ENCODE measurements at places on chromosomes 11 and 22.

DNA sequence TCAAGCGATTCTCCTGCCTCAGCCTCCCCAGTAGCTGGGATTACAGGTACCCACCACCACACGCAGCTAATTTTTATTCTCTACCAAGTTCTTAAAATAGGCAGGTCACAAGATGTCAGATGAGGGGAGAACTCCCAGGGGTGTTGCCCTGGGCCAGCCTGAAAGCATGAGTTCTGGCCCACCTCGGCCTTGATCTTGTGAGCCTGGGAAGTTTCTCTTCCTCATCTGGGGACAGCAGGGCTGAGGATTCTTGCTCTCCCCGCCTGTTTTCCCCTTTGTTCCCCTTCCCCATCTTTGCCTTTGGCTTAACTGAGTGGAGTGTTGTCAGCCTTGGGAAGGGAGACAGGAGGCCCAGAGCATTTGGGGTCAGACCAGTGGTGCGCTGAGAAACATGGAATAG lies 3.5 kb downstream of the PDXP start:
- DNase-seq, result no peak

DNA sequence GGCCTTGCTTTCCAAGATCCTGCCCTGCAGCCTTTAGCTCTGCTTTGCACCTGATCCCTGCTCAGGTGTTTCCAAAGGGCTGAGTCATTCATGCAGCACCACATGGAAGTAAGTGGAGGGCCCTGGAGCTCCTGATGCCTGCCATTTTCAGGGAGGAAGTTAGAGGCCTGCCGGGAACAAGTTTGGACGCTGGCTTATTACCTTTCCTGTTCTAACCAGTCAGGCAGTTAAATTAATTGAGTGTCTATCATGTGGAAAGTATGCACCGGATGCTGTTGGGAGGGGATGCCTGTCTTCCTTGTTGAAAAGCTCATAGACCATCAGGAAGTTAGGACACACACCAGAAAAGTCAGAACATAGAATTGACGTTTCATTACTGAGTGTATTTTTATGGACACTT lies 73.7 kb upstream of the PLET1 start:
- no peak for DNase-seq

DNA sequence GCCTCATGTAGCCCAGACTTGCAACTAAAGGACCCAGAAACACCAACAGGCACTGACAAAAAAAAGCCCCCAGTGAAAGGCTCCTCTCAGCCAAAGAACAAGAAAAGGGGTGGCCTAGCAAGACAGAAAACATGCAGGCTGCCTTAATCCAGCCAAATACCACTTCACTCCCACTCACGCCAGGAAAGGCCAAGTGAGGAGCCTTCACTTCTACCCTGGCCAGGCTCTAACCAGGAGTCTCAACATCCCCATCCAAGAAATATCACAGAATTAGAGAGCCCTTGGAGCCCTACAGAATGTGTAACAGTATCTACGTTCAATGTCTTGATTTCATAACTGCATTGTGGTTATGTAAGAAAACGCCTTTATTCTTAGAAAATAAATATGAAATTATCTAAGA lies 149.0 kb downstream of the APOL5 start:
- DNase-seq, result no peak

GRCh38 chr11:124643605-124644425 lies 21.2 kb downstream of the TBRG1 start:
- DNase-seq, result peak; percentile 49

GRCh38 chr22:40462195-40462984 lies 92.0 kb downstream of the SGSM3 start:
- DNase-seq, result no peak

GRCh38 chr11:19187833-19188258 lies 13.9 kb downstream of the CSRP3 start:
- no peak for DNase-seq

DNA sequence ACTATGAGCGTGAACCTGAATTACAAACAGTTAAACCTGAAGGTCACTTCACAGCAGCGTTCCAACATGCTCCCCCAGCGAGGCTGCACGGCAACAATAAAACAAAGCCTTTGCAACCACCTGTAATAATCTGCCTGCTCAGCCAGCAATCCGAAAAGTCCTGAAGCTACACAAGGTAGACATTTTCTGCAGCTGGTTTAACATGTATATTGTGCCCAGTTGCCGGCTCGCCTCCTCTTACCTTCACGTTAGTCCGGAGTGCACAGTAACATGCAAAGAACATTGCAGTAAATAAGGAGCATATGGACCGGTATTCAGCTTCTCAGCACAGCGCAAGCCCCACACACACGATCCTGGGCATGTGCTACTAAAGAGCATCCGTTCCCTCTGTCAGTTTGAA lies 704.3 kb downstream of the DLG2 start:
- DNase-seq, result no peak

- no peak for DNase-seq
Measured at GRCh38 chr22:37982938-37983859, 1.2 kb downstream of the SOX10 start.

GRCh38 chr11:122703541-122704272 lies 48.2 kb downstream of the UBASH3B start:
- no peak for DNase-seq

DNA sequence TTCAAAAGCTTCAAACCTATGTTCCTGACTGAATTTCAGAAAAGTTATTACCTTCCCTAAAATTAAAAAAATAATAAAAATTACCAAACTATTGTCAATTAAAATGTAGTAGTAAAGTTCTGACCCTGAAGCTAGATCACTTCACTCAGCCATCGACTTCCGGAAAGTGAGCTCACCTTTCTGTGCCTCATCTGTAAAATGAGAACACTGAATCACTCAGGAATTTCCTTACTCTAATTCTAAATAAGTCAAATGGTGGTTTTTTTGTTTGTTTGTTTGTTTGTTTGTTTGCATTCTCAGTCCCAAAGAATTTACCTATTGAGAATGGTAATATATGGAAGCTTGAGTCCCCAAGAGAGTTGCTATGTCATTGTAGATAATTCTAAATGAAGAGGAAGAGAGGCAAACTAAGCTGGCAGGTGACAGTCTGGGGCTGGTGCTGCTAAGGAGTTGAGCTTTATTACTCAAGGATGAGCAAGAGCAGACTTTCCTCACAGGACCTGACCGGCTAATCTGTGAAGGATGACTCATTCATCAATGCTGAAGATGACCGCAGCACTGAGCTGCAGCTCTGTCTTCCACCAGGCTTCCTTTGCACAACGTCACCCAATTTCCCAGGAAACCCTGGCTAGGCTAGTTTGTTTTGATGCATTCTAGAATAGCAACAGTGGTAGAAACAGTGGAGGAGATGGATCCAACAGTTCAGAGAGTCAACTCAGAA lies 248.8 kb downstream of the RAB38 start:
- no peak for DNase-seq

- DNase-seq, result no peak
Measured at GRCh38 chr11:126282361-126282735, 545 bp upstream of the TIRAP start.

DNA sequence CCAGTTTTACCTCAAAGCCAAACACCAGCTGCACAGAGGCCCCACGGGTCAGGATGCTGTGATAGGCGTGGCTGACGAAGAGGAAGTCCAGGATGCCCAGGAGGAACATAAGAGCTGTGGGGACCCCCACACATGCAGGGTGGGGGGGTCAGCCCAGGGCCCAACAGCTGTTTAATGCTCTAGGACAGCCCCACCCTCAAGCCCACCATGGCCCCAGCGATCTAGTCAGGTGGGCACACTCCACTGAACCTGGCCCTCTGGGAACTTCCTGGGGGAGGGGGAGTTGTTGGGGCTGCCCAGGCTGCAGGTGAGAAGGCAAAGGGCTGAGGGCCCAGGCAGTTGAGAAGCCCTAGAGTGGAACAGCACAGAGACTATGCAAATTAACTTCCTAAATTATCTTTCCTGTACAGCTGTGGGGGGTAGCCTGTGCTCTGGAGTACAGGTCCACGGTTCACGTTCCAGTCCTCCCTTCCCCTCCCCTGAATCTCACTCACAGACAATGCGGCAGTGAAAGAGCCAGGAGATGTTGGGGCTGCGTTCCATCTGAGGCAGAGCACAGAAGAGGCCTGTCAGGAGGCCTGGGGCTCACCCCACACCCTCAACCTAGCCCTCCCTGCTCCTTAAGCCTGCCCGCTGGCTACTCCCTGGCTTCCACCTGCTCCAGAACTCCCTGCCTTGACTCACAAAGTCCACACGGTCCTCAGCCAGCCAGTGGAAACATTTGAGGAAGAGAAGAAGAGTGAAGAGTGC lies 1.9 kb downstream of the SYVN1 start:
- no peak for DNase-seq

DNA sequence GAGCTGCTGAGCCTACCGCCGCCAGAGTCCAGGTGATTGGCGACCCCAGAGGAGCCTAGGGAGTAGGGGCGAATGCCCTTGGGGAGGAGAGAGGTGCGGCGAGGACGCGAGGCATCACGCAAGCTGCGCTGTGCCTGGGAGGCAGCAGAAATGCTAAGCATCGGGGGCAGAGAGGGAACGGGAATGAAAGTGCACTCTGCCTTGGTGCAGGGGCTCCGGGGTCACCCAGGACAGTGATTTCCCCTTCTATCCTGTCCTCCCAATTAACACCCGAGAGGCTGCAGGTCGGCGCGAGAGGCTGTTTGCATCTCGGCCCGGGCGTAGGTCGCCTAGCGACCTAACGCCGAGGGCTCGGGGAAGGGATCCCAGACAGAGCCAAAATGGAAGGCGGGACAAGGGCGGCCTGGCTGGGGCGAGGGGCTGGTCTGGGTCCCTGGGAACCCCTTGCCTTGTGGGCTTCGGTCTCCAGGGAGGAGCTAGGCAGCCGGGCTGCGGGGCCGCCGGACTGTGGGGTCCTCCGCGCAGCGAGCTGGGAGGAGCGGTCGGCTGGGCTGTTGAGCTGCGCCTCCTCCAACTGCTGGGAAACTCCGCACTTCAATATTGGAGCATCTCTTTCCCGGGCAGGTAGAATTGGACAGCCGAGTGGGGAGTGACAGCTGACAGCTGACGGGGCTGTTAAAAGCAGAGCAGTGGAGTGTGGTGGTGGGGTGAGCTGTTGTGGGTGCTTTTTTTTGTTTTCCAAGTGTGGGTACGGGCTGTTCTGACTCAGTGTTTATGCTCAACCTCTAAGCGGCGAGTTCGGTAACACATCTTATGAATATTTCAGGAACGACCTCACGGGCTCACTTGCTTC lies 657 bp downstream of the ELMOD1 start:
- DNase-seq, result no peak

- DNase-seq, result no peak
Measured at GRCh38 chr22:22728382-22728781, 84.0 kb downstream of the GGTLC2 start.

- no peak for DNase-seq
Measured at GRCh38 chr11:43035086-43035485, 276.7 kb upstream of the API5 start.

DNA sequence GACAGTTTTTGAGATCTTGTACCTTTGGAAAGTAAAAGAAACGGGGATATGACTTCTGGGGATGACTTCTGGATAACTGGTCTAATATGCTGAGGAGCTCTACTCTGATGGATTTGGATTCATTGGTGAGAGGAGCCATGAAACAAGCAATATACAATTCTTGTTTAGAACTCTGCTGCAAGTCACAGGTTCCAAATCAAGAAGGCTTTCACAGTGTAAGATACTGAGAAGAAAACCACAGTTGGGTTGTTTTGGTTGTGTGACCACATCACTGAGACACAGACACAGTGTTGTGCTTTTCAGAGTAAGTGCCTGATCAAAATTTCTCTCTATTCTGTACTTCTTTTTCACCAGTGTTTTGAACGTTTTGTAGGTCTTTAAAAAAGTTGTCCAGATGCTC lies 13.1 kb upstream of the UCP2 start:
- DNase-seq, result no peak

DNA sequence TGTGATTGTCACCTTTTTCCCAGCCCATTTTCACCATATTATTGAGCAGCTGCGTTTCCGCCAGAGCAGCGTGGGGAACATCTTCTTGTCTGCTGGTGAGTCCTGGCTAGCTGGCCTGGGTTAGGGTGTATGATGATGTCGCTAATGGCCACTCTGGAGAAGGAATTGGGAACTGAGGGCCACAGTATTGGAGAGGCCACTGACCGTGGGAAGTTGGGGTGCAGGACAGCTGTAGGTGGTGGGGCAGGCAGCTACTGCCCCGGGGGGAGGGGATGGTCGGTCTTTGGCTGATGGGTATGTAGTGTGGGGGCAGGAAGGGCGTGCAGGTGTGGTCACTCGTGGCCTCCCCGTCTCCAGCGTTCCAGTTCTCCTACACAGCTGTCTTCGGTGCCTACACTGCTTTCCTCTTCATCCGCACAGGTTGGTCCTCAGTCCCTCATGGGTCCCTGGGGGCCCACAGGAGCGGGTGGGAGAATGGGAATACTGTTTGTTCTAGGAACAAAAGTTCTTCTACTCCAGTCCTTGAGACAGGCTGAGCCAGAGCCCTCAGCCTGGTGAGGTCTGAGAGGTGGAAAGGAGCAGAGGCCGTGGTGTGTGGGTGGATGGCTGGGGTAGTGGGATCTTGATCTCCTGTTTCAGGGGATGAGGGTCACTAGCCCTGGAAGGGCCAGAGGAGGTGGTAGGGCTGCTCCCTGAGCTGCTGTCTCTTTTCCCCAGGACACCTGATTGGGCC lies 2.1 kb downstream of the RCE1 start:
- no peak for DNase-seq

DNA sequence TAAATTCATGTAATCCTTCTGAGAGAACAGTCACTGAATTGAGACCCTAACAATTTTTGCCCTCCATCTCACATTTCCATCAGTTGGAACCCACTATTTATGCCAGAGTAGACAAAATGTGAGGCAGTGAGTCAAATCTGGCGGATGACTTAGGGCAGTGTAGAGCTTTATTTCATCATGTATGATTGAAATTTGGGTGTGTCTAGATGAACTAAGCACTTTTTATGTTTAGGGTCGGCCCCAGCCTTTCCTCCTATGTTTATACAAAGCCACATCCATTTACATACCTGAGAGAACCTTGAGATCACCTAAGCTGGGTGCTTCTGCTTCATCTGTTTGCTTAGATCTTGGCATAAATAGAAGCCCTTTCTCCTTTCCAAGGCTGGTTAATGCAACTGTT lies 15.0 kb upstream of the MUC15 start:
- no peak for DNase-seq

DNA sequence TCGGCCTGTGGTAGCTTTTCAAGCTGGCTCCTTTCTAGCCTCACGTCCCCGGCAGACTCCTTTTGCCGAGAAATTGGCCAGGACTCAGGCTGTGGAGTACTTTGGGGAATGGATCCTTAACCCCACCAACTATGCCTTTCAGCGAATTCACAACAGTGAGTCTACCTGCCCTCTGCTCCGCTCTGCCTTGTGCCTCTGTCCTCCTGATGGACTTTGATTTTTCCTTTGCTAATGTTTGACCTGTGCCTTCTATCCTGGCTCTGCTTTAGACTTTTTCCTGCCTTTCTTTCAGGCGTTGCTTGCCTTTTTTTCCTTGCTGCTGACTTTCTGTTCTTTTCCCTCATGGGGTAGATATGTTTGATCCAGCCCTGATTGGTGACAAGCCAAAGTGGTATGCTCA lies 12.5 kb downstream of the MADD start:
- DNase-seq, result no peak

GRCh38 chr11:96187822-96188221 lies 155.2 kb downstream of the MAML2 start:
- peak; percentile 19 for DNase-seq
